AML-193 (cell line): ENCODE measurements at places on chromosomes 6 and 20.

GRCh38 chr6:46299253-46299652 lies 128.5 kb upstream of the ENPP5 start:
- DNase-seq = no peak

GRCh38 chr6:14762077-14762476 lies 483.8 kb upstream of the JARID2 start:
- DNase-seq = no peak

- no peak for DNase-seq
Observed at GRCh38 chr6:90028066-90028778, 134.0 kb downstream of the GJA10 start.

DNA sequence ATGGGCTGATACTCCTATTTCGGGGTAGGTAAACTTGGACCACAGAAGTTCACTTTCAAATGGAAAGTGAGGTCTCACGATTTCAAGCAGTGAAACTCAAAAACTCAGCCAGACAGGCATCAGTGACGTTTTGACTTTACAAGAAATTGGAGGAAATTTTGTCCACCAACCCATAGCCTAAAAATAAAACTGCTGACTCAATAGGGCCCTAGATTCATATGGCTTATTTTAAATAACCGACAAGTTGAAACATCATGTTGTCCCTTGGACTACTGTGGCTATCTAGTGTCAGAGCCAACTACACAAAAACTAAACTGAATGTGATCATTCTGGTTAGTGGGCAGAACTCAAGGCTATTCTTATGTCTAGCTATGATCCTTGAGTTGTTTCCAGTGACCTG lies 486.3 kb downstream of the GRIK2 start:
- no peak for DNase-seq

GRCh38 chr6:108955329-108955949 lies 107.2 kb downstream of the ARMC2 start:
- DNase-seq = no peak

- no peak for DNase-seq
Observed at GRCh38 chr6:137743493-137743892, 123.6 kb upstream of the TNFAIP3 start.

- DNase-seq = no peak
Observed at GRCh38 chr6:119348096-119348747, 1.3 kb downstream of the MAN1A1 start.

DNA sequence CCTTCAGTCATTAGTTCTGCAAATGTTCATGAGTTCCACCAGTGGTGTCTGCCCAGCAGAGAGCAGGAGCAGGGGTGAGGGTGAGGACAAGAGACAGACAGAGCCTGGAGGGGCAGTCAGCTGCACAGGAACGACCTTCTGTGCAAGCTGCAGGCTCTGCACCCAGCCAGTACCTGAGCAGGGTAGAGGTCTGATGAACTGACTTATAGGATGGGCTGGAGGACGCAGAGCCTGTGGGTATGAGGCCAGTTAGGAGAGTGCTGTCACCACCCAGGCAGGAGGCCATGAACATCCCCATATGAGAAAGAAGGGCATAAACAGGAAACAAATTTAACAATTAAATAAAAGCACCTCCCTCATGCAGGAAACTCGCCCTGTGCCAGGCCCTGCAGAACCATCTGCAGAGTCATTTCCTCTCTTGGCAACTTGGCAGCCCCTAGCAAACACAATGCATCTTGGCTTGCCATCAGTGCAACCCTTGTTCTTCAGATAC lies 17.9 kb downstream of the C6orf15 start:
- peak; percentile 50 for DNase-seq

DNA sequence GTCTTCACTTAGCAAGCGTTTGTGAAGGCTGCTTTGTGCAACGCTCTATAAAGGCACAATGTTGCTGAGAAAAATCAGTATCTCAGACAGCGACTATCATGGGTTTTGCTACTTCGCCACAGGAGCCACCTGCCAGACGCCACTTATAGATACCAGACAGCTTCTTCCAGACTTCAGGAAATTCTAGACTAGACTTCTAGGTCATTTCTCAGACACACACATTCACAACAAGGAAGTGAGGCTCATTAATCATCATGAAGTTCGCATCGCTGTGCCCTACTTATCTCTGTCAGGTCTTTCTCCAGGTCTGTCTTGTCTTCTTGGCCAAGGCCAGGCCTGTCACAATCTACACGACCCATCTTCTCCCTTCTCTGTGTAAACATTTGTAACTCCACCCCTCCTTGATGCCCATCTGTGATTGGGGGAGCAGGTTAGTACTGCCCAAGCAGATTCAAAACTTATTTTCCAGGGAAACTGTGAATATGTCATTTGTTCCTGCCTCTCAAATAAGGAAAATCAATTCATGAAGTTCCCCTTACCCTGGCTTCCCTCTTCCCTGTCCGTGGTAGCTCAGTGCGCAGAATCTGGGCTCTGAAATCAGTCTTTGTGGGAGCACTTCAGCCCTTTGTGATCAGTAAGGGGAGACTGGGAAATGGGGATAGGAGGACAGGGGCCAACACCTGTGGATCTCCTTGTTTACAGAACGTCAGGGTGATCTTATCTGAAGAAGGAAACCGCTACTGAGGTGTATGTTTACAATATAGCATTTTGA lies 115.5 kb downstream of the TNFAIP3 start:
- no peak for DNase-seq

DNA sequence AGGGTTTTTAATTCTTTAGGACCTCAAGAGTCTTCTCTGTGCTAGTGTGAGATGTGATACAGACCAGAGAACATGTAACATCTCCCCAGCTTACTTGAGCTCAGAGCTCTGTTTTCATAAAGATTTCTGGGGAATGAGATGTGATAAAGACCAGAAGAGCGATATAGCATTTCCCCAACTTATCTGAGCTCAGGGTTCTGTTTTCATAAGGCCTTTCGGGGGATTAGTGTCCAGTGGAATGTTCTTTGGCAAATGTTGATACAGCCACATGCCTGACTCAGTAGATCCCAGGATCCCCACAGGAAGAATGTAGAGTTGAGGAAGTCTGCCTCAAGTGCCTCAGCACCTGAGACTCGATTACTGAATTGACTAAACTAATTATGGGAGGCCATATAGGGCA lies 18.7 kb upstream of the TOP1 start:
- no peak for DNase-seq

GRCh38 chr20:61684583-61685235 lies 381.0 kb downstream of the TAF4 start:
- DNase-seq = no peak

- DNase-seq = no peak
Observed at GRCh38 chr6:157679605-157680580, 143.2 kb upstream of the SNX9 start.

DNA sequence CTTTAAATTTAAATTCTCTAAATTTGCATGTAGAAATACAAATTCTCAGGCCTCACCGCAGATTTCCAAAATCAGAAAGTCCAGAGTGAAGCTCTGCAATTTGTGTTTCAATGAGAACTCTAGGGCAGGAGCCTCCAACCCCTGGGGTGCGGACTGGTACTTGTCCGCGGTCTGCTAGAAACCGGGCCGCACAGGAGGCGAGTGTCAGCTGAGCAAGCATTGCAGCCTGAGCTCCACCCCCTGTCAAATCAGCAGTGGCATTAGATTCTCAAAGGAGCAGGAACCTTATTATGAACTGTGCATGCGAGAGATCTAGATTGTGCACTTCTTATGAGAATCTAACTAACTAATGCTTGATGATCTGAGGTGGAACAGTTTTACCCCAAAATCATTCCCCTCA lies 203.0 kb upstream of the PCSK2 start:
- no peak for DNase-seq

DNA sequence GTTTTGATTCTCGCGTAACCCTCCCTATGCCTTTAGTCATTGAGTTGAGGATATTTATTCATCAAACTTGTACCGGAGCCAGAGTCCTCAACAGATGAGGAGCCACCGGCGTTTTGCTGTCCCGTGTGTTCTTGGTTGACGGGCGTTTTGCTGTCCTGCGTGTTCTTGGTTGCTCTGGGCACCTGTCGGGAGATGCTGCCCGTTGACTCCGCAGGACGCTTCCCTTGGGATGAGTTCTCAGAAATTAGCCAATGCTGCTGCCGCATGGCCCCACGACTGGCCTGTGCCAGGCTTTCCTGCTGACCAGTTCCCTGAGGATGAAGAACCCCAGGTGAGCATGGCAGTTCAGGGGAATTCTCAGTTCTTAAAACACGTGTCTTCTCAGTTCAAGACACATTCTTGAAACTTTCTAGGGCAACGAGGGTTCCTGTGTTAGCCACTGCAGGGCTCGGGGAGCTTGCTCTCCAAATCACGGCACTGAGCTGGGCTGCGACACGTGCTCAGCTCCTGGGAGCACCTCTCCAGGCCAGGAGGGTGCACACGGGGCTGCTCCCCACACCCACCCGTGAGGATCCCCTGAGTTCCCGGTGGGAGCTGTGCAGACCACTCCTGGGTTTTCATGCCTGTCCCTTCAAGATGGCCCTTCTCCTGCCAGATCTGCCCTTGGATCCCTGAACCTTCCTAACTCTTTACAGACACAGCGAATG lies 265.6 kb downstream of the SMOC2 start:
- DNase-seq = no peak

DNA sequence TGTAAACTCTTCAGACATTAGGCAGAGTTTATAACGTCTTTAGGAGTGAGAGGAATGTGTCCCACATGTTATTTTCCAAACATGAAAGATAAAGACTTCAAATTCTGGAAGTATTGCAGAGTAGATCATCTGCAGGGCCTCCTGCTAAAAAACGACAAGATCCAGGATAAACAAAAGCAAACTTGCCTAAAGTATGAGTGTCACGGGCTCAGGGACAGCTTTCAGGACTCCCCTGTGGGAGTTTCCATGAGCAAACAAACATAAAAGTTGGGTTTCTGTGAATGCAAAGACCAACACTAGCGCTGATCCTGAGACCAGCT lies 76.9 kb downstream of the TXNDC5 start:
- DNase-seq = no peak

- no peak for DNase-seq
Observed at GRCh38 chr6:11845664-11846577, 67.3 kb upstream of the ADTRP start.

DNA sequence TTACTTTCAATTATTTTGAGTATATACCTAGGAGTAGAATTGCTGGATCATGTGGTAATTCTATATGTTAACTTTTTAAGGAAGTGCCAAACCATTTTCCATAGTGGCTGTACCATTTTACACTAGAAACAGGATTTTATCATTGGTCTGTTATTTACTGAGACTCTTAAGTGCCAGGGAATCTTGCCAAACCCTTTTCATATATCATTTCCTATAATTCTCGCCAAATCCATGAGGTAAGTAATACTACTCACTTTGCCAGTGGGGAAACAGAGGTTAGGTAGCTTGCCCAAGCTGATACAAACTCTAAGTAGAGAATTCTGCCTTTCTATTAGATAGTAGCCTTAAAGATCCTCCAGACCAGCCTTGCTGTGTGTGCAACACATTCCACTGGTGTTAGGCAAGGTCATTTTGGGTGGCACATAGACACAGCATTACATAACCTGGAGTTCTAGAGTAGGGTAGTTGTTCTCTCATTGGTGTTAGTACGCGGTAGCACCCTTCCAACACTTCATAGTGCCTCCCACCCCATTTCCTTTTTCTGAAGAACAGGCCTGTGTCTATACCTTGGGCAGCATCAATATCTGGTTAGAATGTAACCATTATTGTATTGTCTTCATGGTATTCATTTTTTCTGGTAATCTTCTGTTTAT lies 65.5 kb downstream of the ARID1B start:
- no peak for DNase-seq

GRCh38 chr6:41557335-41557734 lies 11.2 kb downstream of the FOXP4 start:
- no peak for DNase-seq

DNA sequence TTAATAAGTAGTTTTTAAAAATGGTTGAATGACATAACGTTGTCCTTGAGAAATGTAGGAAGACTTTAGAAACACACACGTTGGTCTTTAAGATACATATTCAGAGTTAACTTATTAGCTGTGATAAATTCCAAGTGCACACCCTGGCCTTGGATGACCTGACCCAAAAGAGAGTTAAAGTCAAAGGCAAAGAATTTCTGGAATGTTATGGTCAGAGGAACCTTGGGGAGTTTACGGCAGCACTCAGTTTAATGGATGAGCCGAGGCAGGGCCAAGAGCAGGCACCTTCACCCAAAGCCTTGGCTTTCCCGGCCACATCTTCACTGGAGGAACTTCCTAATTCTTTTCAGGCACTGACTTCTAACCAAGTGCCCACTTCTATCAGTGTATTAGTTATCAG lies 200.5 kb downstream of the SMOC2 start:
- DNase-seq = no peak

- no peak for DNase-seq
Observed at GRCh38 chr6:77363702-77364101, 99.6 kb downstream of the HTR1B start.

- no peak for DNase-seq
Observed at GRCh38 chr6:161272635-161273273, 1.1 kb downstream of the AGPAT4 start.

- no peak for DNase-seq
Observed at GRCh38 chr6:159899994-159900745, 9.4 kb downstream of the MAS1 start.

- DNase-seq = no peak
Observed at GRCh38 chr20:38108438-38108985, 56.6 kb downstream of the TGM2 start.

DNA sequence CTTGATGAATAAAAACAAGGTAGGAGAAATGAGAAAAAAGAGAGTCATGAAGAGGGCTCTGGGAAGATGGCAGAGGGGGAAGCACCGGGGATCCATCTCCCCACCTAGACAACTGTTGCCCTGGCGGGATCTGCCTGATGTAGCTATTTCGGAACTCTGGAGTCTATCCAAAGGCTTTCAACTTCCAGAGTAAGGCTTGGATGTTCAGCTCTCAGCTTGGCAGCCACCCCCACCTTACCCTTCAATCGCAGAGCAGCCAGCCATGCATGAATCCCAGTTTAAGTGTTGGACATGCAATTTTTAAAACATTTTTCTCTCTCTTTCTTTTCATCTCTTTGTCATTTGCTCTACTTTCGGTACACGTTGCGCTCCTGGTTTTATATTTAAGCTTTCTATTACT lies 275.9 kb upstream of the EXOC2 start:
- DNase-seq = no peak

DNA sequence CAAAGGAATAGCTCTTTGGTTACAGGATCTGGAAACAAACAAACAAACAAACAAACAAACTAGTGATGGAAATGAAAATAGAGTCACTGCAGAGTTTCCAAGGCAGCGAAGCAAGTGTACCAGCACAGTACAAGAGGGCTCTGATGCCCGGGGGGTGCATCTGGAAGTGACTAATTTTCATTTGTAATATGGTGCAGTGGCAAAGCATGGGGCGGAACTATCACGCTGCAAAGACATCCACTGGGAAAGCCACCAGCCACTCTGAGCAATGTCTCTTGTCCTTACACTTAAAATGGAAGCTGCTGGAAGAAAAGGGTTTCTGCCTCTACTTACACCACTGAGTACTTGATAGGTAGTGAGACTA lies 44.4 kb upstream of the NEDD9 start:
- DNase-seq = no peak

- no peak for DNase-seq
Observed at GRCh38 chr6:18424201-18424600, 37.1 kb downstream of the RNF144B start.

- DNase-seq = no peak
Observed at GRCh38 chr6:115323001-115323400, 737.7 kb downstream of the FRK start.
